ENCODE measurements at places on chromosomes 3 and 15.

GRCh38 chr3:9876991-9877390, 3.1 kb downstream of the CIDEC start:
- no peak for DNase-seq

DNA sequence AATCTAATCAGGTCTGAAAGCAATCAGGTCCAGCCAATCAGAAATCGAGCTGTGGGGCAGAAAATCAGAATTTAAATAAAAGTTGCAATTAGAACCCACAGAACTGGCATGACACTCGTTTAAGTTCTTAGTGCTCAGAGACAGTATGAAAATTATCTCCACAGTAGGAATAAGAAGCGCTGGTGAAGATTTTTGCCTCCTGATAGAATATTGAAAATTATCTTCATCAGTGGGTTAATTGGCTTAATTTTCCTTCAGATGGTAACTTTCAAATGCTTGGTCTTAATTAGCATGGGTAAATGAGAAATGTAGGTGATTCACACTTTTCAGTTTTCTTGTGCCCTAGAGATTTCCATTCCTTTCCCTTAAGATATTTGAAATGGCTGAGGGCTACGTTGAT, 109.1 kb upstream of the MDFIC2 start:
- DNase-seq: no peak

- no peak for DNase-seq
Observed at GRCh38 chr15:69143756-69144436, 16.5 kb upstream of the GLCE start.

- no peak for DNase-seq
Observed at GRCh38 chr15:90060797-90061196, 41.5 kb downstream of the IDH2 start.

DNA sequence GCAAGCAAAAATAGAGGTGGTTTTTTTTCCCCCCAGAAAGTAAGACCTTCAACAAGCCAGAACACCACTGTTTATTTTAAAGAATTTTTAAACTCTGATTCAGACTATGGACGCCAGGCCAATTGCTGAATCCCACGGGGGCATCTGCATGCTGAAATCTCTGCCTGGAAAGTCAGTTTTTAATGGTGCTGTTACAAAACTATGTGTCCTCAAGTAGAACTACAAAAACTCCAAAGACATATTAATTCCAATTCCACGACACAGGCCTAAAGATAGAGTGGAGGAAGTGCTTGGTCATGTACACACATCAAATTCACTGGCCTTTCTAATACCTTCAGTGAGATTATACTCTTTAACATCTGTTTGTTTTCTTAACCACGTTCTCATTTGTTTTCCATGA, 490.5 kb upstream of the NR2F2 start:
- no peak for DNase-seq

DNA sequence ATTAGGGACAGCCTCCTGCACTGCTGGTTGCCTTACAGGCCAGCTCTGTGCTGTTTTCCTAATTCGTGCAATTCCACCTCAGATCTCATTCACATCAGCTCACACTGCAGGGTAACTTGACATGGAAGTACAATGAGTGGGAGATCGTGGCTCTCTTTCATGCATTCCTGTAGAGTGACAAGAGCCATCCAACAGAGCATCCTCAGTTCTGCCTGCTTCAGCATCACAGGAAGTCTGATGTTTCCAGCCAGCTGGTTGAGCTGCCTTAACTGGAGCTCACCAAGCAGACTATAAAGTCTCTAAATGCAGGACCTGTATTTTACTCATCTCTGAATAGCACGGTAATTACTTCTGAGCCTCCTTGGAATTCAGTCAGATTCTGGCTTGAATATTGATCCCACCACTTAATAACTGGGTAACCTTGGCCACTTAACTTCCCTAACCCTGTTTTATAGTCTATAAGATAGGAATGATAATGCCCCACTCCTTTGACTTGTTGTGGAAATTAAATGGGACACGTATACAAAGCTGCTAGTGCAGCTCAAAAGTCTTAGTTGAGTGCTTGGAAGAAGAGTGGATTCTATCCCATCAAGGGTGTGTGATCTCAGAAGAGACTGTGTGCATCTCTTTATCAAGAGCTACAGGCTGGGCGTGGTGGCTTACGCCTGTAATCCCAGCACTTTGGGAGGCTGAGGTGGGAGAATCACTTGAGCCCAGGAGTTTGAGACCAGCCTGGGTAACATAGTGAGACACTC, 1.4 kb upstream of the DIS3L start:
- DNase-seq: no peak

- DNase-seq: no peak
Observed at GRCh38 chr3:134064081-134064480, 34.4 kb upstream of the SLCO2A1 start.

- no peak for DNase-seq
Observed at GRCh38 chr15:80604583-80605575, 90.2 kb upstream of the ABHD17C start.

- no peak for DNase-seq
Observed at GRCh38 chr3:10119376-10119775, 3.9 kb downstream of the BRK1 start.

- no peak for DNase-seq
Observed at GRCh38 chr15:82165948-82166376, 96.6 kb downstream of the EFL1 start.

DNA sequence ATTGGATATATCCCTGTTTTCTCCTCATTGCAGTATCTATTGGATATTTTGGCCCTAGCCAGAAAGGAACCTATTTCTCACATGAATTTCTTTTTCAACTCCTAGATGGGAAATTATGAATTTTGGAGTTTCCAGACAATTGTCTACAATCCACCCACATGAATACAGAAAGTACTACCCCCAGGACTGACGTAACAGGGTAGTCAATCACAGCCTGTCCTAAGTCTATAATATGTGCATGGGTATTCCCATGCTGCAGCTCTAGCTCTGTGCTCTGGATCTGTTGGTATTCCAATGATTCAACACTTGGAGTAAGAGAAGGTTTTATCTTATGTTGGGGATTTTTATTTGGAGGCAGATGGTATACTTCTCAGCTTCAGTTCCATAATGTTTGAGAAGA, 393.1 kb upstream of the ARRDC4 start:
- no peak for DNase-seq

- DNase-seq: no peak
Observed at GRCh38 chr3:24343084-24343783, 151.4 kb downstream of the THRB start.

GRCh38 chr3:163481738-163482137, 1596.6 kb downstream of the SI start:
- no peak for DNase-seq

Data from stimulated activated CD4-positive, alpha-beta T cell treated with anti-CD3 and anti-CD28 coated beads, Interleukin-12 subunit alpha, Interleukin-12 subunit beta, amount 100 ng/mL, for 24 hours (primary cell).